ENCODE measurements at places on chromosomes 7 and 10.
A peak's percentile ranks its signal among the peaks of the same experiment; 100 is the strongest.

GRCh38 chr7:136180984-136181383, 203.8 kb upstream of the MTPN start:
- DNase-seq, result no peak

DNA sequence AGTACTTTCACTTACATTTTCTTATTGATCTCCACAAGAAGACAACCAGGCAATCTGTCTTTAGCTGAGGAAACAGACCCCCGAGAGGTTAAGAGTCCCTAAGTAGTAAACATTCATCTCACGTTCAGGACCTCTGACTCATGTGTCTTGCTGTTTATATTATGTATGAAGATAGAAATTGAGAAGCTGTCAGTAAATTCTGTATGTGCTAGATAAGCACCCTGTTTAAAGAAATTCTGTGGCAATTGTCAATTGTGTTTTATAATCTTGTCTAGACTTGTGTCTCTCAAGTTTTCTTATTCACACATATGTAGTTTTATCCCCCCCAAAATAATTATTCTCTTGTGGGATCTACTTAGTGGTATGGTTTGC, 14.5 kb downstream of the ADK start:
- DNase-seq, result no peak

DNA sequence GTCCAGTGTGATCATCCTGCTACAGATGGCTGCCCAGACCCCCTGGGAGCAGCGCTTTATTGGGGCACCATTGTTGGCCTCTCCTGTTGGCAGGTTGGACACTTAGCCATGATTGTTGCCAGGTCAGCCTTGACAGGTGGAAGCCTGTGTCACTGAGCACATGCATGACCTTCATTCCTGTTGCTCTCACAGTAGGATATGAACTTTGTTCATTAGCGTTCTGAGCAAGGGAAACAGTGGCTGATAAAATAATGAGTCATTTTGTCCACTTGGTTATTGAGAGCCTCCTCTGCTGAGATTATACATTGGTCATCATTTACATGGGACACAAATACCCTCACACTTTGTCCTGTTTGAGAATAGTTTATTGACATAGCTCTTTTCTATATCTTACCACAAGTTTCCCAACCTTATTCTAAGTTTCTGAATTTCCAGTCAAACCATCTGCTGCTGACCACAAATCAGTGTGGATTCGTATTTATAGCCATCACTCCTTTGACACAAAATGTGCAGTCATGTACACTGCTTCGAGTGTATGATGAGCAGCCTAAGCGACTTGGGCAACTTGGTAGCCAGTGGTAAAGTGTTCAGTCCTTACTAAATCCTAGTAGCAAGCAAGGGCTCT, 102.6 kb downstream of the TPST1 start:
- DNase-seq, result no peak

GRCh38 chr10:14751014-14751896, 23.4 kb downstream of the FAM107B start:
- peak; percentile 23 for DNase-seq

DNA sequence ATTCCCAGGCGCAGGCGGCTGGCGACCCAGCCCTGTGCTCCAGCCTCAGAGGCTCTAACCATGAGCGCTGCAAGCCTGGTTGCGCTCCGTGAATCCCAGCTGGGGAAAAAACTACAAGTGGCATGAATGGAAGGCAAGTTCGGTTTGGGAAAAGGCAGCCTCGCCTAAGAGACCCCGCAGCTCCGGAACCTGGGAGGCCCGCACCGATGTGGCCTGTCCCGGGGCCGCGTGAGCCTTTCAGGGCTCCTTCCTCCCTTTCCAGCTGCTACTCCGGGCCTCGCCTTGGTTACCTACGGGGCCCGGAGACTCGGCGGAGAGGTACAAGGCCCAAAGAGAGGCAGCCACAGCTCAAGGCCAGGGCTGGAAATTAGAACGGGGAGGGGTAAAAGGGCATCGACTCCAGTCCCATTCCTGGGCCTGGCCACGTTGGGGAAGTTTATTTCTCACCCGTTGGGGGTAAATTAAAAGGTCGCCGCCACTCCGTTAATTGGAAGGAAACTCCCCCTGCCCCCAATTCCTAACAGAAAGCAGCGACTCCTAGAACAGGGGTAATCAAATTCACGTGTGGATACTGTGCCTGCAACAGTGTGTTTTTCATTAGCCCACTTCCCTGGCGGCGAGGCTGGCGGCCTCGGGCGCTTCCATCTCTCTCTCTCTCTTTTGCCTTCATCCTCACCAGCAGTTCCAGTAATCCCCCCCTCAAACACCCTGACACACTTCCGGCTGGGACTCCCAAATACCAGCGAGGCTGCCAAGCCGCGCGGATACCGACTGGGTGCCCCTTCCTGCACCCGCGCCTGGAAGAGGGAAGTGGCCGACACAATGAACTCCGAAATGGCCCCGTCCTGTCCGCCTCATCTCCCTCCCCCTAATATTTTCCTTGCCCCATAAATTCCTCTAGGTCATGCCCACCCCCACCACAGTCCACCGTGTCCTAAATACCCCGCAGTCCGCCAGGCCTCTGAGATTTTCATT, 1.5 kb upstream of the HOXA9 start:
- DNase-seq, result no peak

DNA sequence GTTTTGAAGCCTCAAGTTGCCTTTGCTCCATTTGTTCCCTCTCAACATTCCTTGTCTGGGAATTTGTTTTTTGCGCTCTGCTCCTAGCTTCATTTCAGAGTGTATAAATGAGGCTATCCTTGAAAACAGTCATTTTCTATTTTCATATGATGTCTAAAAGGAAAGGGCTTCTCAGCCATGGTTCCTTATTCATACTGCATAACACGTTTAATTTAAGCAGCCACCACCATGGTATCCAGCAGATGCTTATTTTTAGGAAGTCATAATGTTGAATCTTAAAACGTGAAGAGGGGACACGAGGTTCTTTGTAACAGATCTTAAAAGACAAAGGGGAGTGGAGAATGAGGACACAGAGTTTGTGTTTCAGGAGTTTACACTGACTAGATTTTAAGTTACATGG, 14.5 kb downstream of the POU6F2 start:
- DNase-seq, result no peak

DNA sequence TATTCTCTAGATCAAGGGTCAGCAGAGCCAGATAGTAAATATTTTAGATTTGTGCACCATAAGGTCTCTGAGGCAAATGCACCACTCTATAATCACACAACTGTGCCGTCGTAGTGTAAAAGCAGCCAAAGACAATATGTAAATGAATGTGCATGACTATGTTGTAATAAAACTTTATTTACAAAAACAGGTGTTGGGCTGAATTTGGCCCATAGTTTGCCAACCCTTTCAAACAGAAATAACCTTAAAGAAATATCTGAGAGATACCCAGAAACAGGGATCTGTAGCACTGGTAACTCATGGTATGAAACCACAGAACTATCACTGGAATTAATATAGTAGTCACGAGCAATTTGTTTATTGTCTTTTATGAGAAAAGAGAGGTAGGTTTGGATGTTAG, 86.0 kb downstream of the ARID5B start:
- no peak for DNase-seq

GRCh38 chr10:80585812-80586211, 48.1 kb downstream of the SH2D4B start:
- no peak for DNase-seq

GRCh38 chr7:95527033-95527775, 41.5 kb downstream of the ASB4 start:
- DNase-seq, result peak; percentile 89

DNA sequence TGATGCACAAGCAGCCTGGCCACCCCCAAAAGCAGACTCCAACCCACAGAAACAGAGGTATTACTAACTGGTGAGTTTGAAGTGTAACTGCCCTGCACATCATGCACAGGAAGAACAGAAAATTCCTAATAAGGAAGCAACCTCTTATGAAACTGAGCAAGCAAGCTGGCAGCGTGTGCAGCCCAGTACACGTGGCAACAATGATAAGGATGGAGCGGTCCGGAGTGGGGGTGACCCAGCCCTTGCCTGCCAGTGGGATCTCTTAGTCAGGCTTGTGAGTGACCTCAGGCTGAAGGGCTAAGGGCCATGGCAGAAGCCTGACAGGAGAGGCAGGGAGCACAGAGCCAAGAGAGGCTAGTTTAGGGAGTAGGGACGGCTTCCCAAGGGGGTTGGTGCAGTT, 22.1 kb upstream of the AOAH start:
- no peak for DNase-seq

- DNase-seq, result no peak
Observed at GRCh38 chr7:140525743-140526142, 46.4 kb upstream of the MKRN1 start.

DNA sequence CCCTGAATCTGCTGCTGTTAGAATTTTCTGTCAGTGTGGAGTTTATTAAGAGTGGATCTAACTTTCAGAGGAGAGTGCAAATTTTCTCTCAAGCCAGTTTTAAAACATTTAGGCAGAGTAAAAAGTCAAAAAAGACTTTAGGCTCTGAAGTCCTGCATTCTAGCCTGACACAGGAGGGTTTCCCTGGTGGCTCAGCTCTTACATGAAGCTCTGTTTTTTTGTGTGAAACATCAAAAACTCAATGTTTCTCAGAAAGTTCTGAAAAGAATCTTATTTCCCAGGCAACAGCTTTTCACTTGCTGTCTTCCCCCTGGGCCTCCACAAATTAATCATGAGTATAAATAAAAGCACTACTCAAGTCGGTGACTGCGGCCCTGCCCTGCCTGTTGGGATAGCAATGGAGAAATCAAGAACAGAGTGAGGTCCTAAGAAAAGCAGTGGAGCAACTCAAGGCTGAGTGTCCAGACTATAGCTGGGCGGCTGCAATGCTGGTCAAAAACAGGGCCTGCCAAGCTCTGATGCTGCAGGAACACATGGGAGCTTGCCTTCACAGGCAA, 22.3 kb upstream of the WDR11 start:
- DNase-seq, result no peak

Data from NCI-H82 (cell line).